Colonic mucosa (tissue), 4 donors: ENCODE measurements at places on chromosomes 6 and 20.

- no peak for DNase-seq
These were observed 51.1 kb downstream of the RALGAPB start for GRCh38 chr20:38523697-38524096.

DNA sequence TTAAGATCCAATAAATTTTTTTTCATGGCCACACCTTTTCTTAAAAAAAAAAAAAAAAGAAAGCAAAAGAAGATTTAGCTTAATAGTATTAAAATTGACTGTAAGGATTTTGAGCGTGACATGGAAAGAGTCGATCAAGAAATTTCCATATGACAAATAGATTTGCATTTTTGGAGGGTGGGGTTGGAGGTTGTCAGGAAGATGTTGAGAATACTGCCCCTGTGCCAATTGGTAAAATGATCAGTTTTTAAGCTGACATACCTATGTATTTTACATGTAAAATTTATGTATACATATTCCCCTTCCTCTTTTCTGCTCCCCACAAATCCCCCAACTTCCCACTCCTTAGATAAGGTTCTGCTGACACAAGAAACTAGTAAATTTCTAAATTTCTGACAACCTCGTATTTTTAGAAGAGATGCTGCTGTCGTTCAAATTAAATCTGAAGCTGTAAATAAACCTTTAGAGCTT lies 520.9 kb downstream of the CD83 start:
- DNase-seq = no peak

DNA sequence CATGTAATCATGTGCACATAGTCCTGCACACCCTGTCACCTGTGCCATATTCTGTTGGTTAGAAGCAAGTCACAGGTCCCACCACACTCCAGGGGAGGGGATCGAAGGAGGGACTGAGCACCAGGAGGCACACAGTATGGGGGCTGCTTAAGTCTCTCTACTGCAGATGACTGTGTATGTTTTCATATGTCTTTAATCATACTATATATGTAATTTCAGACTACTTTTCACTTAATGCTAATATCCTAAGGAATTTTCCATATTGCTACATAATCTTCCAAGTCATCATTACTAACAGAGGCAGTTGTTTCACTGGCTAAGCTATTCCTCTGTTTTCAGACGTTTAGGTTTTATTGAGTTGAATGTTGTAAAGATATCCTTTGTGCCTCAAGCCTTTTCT lies 10.8 kb downstream of the EFCAB8 start:
- no peak for DNase-seq

- no peak for DNase-seq
These were observed 39.8 kb downstream of the UQCC2 start for GRCh38 chr6:33671744-33672072.

- no peak for DNase-seq
These were observed 79.8 kb downstream of the PRDM1 start for GRCh38 chr6:106165885-106166485.

DNA sequence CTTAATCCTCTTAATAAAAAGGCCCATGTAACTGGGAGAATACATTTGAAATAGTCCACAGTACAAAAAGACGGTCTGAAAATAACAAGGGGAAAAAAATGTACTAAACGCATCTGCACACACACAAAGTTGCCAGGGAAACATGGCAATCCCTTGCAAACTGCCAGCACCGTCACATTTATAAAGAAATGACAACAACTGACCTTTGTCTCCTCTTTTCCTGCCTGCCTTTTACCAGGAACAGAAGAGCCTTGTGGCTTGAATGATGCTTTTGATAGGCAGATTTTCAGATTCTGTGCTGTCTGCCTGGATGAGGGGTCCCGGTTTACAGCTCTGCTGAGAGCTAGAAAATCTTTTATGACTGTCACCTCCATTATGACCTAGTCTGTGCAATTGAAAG lies 308.6 kb upstream of the ZFP64 start:
- no peak for DNase-seq

DNA sequence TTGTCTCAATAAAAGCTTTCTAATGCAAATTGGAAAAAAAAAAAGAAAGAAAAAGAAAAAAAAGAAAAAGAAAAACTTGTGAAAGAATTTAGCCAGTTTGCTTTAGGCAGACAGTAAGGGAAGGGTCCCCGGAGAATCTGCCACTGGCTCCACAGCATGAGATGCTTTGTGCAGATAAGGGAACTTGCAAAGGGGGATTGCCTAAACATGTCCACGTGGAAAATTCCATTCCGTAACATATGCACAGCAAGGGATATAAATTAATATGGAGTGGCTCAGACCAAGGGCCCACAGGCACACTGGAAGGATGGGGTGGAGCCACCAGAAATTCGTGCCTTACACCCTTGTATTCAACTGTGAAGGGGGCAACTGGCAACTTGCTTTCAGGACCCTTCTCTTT lies 45.4 kb downstream of the MKKS start:
- no peak for DNase-seq

DNA sequence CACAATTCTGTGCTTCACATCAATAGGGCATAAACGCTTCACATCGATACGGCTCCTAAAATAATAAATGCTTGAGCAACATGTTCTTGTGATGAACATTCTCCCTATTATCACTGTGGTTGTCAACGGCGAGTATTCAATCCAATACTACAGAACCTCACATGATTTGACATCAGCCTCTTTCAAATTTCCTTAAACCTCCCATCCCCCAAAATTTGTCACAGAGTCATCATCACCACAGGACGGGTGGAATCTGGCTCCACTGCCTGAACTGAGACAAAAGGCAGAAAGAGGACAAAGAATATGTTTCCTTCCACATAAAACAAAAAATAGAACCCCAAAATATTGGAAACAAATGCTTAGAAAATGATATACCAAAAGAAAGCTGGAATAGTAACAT lies 7.3 kb downstream of the THEMIS start:
- no peak for DNase-seq

GRCh38 chr6:77040568-77041195 lies 422.6 kb downstream of the HTR1B start:
- DNase-seq = no peak

GRCh38 chr6:112021691-112022310 lies 32.1 kb upstream of the CCN6 start:
- DNase-seq = no peak

- DNase-seq = no peak
These were observed 78.9 kb upstream of the SCP2D1 start for GRCh38 chr20:18734525-18735189.

- peak; percentile 45 for DNase-seq
These were observed 560 bp downstream of the YTHDF1 start for GRCh38 chr20:63215101-63216040.

DNA sequence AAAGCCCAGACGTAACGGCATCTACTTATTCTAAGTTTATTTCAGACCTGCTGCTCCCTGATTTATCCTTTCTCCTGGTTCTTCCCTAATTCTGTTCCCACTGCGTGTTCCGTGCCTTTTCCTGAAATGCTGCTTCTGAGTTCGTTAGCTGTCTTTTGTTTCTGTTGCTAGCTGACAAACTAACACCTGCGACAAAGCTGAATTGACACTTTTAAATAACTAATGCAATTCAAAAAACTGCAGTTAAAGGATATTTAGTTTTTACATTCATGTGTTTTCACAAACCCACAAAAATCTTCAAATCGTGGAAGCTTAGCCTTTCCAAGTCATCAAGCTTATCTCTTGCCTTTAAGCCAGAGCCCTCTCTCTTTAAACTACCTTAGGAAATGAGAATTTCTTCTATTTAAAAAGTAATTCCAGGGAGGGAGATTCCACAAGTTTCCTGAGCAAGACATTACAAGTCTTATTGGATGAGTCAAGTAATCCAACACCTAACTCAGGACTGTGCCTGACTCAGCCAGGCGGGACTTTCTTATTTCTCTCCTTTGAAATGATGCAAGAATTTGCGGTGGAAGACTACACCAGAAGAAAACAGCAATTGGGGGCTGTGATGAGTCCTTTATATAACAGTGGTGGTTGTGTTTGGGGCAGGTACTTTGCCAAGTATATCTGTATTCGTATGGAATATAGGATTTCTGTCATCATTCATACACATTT lies 6.3 kb downstream of the ADTRP start:
- DNase-seq = no peak

DNA sequence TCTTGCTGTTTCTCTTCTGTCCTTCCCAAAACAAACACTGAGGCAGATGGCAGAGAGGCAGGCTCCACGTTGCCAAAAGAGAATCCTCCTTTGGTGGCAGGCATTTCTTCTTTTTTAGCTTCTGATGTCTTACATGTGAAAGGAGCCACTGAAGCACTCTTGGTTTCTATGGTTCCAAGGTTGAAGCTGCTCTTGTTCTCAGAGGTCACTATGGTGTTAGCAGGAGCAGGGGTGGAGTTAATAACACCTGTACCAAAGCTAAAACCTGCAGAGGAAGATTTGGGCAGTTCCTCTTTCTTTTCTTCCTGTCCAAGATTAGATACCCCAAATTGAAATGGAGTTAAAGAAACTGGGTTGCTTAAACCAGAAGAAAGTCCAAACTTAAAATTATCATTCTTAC lies 28.8 kb downstream of the FAM8A1 start:
- DNase-seq = no peak

DNA sequence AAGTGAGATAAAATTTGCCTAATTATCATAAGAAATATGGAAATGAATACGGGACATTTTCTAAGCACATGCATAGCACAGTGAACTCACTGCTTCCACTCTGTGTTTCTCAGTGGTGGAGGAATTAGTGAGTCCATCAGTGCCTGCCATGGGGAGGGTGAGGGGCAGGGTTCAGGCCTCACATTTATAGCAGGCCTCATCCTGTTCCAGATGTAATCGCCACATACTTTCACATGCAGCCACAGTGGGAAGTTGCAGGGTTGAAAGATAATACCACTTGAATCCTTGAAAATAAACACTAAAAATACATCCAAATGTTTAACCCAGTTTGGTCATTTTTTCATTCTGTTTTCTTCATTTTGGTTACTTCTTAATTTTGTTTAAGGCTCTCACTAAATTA lies 29.9 kb upstream of the ANKEF1 start:
- no peak for DNase-seq

- no peak for DNase-seq
These were observed 1.5 kb downstream of the BTN3A2 start for GRCh38 chr6:26366504-26366903.

GRCh38 chr20:3547906-3548305 lies 77.1 kb downstream of the ATRN start:
- DNase-seq = no peak

GRCh38 chr6:6717953-6718352 lies 129.4 kb downstream of the LY86 start:
- DNase-seq = no peak

DNA sequence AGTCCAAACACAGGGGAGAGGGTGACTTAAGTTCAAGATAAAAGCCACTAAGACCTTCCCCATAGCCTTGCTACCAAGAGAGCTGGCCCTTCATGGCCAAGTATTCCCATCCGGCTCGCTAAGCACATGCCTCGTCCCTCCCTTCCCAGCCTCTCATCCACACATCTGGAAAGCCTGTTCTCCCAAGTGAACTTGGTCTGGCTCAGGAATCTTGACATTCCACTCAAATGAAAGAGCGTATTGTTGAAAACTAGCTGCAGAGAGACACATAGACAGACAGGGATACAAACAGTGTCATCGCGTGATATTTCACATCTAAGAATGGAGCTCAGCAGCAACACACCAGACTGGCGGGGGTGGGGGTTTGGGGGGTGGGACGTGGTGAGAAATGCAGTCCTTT lies 182.8 kb upstream of the FOXQ1 start:
- no peak for DNase-seq

- no peak for DNase-seq
These were observed 163.4 kb downstream of the MTFR2 start for GRCh38 chr6:136086686-136087085.

DNA sequence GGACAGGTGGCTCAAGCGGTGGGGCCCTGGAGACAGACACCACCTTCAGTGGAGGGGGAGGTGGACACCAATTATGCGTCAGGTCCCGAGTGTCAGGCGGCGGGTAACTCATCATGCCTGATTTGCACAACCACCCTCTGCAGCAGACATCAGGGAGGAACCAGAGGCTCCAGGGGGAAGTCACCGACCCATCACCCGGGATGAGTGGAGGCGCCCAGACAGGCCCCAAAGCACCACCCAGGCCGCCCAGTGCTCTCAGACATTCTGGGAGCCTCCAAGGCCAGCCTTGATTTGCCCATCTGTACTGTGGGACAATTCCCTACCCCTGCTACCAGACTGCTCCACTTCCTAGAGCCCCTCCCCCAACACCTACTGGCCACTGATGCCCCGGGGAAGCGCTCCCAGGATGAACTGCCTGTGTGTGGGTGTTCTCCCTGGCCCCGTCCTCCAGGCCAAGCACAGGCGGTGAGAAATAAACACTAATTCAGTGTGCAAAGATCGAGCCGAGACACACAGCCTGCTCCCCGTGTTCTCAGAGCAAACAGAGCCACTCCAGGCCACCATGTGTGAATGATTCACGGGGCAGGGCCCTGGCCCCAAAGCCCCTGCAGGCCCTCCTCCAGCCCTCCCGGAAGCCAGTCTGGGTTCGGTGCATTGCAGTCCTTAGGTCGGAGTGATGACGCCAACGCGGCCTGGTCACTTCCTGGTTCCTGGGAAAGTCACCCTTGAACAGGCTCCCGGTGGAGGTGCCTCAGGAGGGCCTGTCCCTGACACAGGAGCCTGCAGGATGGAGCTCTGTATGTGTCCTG lies 107.2 kb downstream of the ASXL1 start:
- DNase-seq = peak; percentile 91

- no peak for DNase-seq
These were observed 14.0 kb downstream of the CALHM6 start for GRCh38 chr6:116475141-116475540.

GRCh38 chr6:32692019-32692418 lies 25.6 kb upstream of the HLA-DQB1 start:
- DNase-seq = peak; percentile 44

- DNase-seq = no peak
These were observed 64.9 kb downstream of the CPNE5 start for GRCh38 chr6:36774331-36774730.

- DNase-seq = no peak
These were observed 118.1 kb downstream of the MYB start for GRCh38 chr6:135299256-135299655.

- DNase-seq = no peak
These were observed 48.2 kb upstream of the ASIP start for GRCh38 chr20:34193051-34193450.

- DNase-seq = no peak
These were observed 197.7 kb downstream of the BCAS1 start for GRCh38 chr20:53872561-53873229.

GRCh38 chr20:22559711-22560318 lies 24.6 kb downstream of the FOXA2 start:
- no peak for DNase-seq

- DNase-seq = peak; percentile 34
These were observed 74.5 kb upstream of the ZNF184 start for GRCh38 chr6:27547157-27548075.

- DNase-seq = no peak
These were observed 59.2 kb downstream of the POPDC3 start for GRCh38 chr6:105120570-105120969.

DNA sequence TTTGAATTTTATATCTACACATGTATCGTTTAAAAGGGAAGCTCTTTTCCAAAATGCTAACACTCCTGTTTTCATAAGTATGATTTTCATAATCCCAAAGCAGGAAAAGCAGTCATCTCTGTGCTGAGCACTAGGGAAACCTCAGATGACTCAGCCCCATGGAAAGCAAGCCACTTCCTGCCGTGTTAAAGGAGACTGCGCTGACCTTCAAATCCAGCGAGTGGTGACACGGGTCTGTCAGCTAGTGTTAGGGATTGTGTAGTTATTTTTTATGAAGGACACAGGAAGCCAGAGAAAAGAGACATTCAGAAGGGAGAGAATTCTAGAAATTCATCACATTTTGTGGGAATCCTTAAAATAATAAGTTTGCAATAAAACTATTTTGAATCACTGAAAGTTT lies 57.0 kb upstream of the CD93 start:
- no peak for DNase-seq
